ENCODE measurements at places on chromosomes 3 and 15.
A peak's percentile ranks its signal among the peaks of the same experiment; 100 is the strongest.

DNA sequence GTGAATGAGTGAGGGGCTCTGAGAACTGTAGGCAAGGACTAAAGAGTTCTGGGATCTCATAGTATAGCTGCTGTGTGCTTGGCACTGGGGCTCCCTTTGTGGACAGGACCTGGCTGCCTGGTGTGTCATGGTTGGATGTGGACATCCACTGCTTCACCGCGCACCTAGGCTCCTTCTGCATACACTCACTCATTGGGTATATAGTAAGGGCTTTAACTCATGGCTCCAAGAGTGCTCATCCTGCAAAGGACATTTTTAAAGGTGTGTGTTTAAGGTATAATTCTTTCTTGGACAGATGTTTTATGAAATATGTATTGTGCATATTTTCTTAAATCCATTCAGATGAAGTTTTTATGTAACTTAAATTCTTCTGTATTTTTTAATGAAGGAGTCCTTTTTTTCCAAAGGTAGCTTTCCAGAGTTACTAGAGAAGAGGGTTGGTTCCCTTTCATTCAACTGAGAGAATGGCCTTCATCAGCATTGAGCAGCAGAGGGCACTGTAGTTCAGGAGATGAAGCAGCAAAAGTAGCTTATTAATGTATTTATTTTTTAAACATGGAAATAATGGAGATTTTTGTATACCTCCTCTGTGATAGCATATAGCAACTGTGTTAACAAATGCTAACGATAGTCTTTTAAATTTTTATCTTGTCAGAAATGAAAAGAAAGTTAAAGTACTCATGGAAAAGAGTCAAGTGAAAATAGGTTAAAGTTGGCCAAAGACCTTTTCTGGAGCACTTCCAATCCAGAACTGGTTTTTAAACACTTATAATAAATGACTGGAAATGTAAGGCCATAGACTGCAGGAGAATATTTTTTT, 25.2 kb downstream of the OXNAD1 start:
- DNase-seq, result peak; percentile 52

DNA sequence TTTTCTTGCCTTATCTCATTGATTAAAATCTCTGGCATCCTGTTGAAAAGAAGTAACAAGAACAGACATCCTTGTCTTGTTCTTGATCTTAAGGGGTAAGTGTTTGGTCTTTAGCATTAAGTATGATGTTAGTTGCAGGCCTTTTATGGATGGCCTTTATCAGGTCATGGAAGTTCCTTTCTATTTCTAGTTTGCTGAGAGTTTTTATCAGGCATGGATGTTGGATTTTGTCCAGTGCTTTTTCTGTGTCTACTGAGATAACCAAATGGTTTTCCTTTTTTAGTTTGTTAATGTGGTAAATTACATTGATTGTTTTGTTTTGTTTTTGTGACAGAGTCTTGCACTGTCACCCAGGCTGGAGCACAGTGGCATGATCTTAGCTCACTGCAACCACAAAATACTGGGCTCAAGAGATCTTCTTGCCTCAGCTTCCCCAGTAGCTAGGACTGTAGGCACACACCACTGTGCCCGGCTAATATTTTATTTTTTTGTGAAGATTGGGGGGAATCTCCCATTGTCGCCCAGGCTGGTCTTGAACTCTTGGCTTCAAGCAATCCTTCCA, 26.3 kb downstream of the MRAS start:
- no peak for DNase-seq

- no peak for DNase-seq
Measured at GRCh38 chr3:144482876-144483275, 511.3 kb downstream of the DIPK2A start.

- DNase-seq, result no peak
Measured at GRCh38 chr15:67606742-67607141, 64.2 kb downstream of the MAP2K5 start.

- no peak for DNase-seq
Measured at GRCh38 chr15:92813485-92813884, 86.6 kb upstream of the CHD2 start.

DNA sequence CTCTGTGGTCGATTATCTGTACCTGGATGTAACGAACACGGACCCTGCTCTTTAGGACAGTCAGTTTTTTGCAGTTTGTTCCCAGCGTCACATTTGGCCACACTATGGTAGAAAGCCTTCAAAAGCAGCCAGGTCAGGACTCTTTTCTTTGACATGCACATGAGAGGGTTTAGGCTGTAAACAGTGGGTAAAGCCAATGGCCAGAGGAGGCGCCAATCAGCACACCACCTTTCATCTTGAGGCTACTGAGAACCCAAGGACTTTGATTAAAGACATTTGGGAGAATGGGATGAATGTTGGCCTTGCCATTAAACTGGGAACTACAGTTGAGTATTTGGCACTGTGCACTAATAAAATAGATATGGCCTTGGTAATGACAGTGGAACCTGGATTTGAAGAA, 225.9 kb downstream of the OXSM start:
- no peak for DNase-seq

- DNase-seq, result no peak
Measured at GRCh38 chr15:40340740-40341400, at the start of gene CCDC9B. CCDC9B (minus strand) TSS chr15:40340939; CDS start chr15:40340819, 120 bp downstream.

GRCh38 chr15:79644091-79644490, 212.0 kb downstream of the MINAR1 start:
- no peak for DNase-seq

GRCh38 chr15:95701410-95701809, 629.1 kb upstream of the NR2F2 start:
- DNase-seq, result no peak

- DNase-seq, result no peak
Measured at GRCh38 chr15:51087513-51087912, 7.2 kb downstream of the TNFAIP8L3 start.

DNA sequence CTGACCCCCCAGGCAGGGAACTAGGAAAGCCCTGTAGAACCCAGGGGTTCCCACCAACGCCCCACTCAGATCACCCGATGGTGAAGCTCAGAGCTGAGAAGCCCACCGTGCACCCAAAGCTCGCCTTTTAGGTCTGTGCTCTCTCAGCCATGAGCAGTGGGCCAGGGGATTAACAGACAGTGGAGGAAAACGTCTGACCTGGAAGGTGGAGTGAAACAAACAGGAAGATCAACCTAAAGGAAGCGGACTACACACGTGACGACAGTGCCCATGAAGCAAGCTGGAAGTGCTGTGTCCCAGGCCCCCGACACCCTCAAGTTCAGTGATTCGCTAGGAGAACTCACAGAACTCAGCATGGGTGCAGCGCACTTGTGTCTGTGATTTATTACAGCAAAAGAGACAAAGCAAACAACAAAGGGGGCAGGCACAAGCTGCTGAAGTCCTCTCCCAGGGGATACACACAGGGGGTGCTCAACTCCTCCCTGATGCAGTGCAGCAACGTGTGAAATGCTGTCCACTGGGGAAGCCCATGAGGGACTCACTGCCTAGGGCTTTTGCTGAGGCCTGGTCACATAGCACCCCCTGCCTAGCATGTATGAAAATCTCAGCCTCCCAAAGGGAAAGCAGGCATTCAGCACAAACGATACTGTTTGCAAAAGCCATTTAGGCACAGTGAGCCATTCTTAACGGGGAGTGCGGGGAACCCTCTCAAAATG, 43.5 kb downstream of the CFAP92 start:
- DNase-seq, result no peak

DNA sequence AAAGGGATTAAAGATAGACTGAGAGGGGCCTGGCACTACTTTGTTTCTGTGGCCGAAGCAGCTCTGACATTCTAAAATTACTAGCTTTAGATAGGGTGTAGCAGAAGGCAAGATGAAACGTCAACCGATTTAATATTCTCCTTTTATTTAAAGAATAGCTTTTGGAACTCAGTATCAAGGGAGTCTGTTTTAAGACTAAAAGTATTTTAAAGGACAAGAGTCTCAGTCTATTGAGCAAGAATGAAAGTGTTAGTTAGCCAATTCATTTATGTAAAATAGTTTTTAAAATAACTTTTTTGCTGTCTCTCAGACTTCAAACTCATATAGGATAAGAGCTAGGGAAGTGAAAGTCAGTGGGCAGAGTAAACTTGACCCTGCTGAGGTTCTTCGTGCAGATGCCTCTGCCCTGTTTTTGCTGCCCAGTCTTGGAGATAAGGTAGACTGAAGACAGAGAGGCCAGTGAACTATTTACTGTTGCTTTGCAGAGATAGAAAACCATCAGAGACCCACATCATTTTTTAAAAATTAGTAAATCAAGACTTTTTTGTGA, 1090.9 kb downstream of the ROBO2 start:
- no peak for DNase-seq

DNA sequence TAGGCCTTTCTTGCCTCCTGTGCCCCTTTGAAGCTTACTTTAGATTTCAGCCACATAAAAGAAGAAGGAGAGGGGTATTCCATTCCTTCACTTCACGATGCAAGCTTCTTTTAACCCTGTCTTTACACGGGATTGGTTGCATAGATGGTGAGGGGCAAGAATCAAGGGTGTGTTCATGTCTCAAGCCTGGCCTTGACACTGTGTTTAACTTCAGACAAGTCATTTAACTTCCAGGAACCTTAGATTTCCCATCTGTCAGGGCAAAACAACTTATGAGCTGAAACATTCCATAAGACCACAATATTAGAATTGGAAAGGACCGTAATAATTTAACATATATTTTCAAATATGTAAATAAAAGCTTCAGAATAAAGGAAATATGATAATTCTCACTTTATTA, 344.5 kb downstream of the MFSD1 start:
- DNase-seq, result no peak

GRCh38 chr3:81468391-81468790, 293.1 kb downstream of the GBE1 start:
- DNase-seq, result no peak

DNA sequence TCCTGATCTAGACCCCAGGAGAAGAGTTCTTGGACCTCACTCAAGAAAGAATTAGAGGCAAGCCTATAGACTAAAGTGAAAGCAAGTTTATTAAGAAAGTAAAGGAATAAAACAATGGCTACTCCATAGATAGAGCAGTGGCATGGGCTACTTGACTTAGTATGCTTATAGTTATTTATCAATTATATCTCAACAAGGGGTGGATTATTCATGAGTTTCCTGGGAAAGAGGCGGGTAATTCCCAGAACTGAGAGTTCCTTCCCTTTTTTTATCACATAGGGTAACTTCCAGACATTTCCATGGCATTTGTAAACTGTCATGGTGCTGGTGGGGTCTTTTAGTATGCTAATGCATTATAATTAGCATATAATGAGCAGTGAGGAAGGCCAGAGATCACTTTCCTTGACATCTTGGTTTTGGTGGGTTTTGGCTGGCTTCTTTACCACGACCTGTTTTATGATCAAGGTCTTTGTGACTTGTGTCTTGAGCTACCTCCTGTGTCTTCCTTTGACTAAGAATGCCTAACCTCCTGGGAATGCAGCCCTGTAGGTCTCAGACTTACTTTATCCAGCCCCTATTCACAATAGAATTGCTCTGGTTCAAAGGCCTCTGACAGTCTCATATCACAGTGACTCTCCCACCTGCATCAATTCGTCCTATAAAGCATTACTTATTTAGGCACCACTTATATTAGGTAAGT, 35.3 kb upstream of the PLSCR2 start:
- no peak for DNase-seq

- no peak for DNase-seq
Measured at GRCh38 chr3:1394188-1394587, 301.4 kb downstream of the CNTN6 start.

- DNase-seq, result no peak
Measured at GRCh38 chr3:58020783-58021071, 12.5 kb downstream of the FLNB start.

DNA sequence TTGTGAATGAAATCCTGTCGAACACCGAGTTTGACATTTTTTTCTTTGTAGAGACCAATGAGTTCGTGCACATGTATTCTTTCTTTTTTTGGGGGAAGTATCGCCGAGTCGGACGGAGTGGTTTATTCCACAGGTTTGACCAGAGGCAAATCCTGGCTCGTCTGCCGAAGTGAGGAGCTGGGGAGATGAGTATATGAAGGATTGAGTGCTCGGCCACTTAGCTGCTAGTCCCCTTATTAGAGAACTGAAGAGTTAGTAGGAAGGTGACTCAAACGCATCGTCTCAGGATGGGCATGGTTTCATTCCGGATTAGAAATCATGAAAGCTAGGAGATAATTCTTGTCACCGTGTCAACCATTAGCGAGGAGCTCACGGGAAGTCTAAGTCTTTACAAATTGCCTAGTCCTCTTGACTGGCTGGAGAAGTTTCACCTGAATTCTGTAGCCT, 154.7 kb upstream of the GOLIM4 start:
- DNase-seq, result no peak

All from activated CD8-positive, alpha-beta memory T cell treated with anti-CD3 and anti-CD28 coated beads, Interleukin-2, amount 50 U/mL, for 4 hours (primary cell).